Mucosa of descending colon (tissue), 3 donors: ENCODE measurements at places on chromosomes 7 and 10. TPM values are rescaled to one million over a fixed set of nuclear protein-coding genes. Genes with fewer than 3 reads are reported as not detected.
A peak's percentile ranks its signal among the peaks of the same experiment; 100 is the strongest.

AOAH gene
- 15.7 TPM for total RNA-seq

DNA sequence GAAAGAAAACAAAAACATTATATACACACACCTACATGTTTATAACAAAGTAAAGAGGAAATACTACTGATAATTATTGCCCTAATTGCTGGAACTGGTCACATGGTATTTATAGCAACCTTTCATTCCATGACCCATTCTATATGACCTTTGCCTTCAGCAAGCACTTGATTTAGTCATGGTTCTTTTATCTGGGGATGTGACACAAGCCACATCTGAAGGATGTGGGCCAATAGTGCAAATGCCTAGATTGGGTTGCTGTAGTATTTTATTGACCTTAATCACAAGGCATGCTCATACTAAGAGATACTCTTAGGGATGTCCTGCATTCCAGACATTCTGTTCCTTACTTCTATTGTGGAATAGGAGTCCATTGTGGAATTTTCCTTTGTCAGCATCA lies 723.5 kb upstream of the POM121L12 start:
- DNase-seq, result no peak

DNA sequence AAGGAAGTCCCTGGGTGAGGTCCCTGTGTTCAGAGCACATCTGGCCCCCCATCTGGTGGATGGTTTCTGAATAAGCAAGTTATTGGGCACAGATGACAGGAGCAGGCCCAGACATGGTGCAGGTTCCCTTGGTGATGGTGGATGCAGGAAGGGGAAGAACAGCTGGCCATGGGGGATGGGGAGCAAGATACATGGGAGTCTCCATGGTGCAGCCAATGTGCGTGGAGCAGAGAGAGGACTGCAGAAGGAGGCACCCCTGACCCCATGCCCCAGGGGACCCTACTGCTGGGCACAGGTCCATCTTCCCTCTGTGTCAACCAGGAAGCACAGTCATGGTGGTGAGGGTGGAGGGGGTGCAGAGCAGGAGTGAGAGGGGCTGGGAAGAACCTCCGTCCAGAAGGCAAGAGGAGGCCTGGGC lies 43.8 kb upstream of the RABGEF1 start:
- no peak for DNase-seq

- no peak for DNase-seq
Measured at GRCh38 chr7:115267503-115267902, 345.6 kb downstream of the MDFIC start.

DNA sequence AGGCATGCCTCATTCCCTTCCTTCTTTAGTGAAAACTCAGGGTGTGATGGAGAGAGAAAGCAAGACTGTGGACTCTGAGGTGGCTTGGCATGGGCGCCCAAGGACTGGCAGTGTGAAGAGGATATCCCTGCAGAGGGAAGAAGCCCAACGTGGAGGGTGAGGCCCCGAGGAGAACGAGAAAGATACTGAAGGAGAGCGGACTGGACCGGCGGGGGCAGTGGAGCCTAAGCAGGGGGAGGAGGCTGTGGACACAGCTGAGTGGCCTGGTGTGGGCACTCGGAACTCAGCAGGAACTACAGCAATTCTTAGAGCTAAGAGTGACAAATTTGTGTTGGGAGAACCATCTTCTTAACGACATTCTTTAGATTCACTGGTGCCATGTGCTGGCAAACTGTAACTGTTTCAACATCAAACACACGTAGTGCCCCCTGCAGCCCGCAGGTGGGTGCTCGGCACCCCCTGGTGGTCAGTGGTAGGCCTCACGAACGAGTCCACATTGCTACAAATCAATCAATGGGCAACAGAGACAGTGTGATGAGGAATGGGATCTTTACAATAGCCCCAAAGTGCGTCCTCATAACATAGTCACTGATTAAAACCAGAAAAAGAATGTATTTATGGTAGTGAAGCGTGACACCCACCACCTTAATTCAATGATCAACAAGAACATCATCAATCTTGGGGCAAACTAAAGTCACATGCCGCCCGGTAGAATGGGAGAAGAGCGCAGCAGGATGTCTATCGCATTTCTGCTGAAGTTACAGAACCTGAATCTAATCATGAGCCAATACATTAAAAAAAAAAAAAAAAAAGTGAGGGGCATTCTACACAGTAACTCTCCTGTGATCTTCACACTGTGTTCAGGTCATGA lies 2.0 kb upstream of the SFTPA1 start:
- no peak for DNase-seq

DNA sequence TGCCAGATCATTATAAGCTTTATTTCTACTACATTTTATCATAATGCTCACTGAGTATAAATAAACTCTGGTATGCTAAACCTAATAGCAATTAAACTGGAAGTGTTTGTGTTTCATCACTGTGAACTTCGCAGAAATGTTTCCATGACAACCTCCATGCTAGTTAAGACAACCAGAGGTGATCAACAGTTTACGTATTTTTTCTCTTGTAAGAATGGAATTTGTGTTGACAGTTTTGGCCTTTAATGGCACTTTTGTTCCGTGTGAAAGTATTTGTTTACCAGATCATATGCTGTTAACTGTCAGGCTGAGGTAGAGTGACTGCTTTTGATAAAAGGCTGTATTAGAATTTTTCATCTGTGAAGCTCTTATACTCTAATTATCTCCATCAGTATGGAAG lies 212.1 kb upstream of the PPP1R3A start:
- DNase-seq, result no peak

C10orf105 gene
- total RNA-seq, result not detected

- no peak for DNase-seq
Measured at GRCh38 chr10:7853226-7853842, 35.0 kb downstream of the TAF3 start.

GRCh38 chr7:17474724-17475344 lies 176.4 kb downstream of the AHR start:
- DNase-seq, result no peak

SMNDC1 gene
- 30.1 TPM for total RNA-seq

ZNF365 gene
- 0.38 TPM for total RNA-seq

- no peak for DNase-seq
Measured at GRCh38 chr7:90917539-90917938, 321.4 kb downstream of the CDK14 start.

MEST gene
- total RNA-seq, result 42.6 TPM

DNA sequence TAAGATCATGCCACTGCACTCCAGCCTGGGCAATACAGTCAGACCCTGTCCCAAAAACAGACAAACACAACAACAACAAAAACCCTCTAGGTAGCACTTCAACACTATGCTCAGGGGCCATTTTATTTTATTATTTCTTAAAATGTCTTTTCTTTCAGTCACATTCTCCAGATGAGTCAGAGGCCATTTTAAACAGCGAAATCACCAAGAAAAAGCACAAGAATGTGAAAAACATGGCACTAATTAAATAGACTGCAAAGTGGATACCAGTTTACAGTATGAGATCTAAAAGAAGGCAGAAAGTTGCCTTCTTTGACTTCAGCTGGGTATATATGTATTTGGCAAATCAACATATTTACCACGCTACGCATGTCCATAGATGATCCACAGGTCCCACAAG lies 6.1 kb upstream of the FGL2 start:
- no peak for DNase-seq

LOXL4 gene
- 0.58 TPM for total RNA-seq

- no peak for DNase-seq
Measured at GRCh38 chr10:67815571-67816059, 22.4 kb downstream of the DNAJC12 start.

- peak; percentile 80 for DNase-seq
Measured at GRCh38 chr10:111207500-111207899, 130.7 kb downstream of the ADRA2A start.

ZNF282 gene
- 28.1 TPM for total RNA-seq
